Activated T-helper 17 cell treated with anti-CD3 and anti-CD28 coated beads, Interleukin-2, amount 50 U/mL, for 72 hours (primary cell): ENCODE measurements at places on chromosomes 11 and 22.

- ATAC-seq = no peak
Observed at GRCh38 chr11:203056-203944, 3.9 kb downstream of the BET1L start.

- no peak for ATAC-seq
Observed at GRCh38 chr11:99148352-99148751, 127.6 kb downstream of the CNTN5 start.

GRCh38 chr22:23831261-23831660 lies 7.5 kb downstream of the DERL3 start:
- no peak for ATAC-seq

- ATAC-seq = no peak
Observed at GRCh38 chr22:29531419-29531818, 22.1 kb downstream of the THOC5 start.

DNA sequence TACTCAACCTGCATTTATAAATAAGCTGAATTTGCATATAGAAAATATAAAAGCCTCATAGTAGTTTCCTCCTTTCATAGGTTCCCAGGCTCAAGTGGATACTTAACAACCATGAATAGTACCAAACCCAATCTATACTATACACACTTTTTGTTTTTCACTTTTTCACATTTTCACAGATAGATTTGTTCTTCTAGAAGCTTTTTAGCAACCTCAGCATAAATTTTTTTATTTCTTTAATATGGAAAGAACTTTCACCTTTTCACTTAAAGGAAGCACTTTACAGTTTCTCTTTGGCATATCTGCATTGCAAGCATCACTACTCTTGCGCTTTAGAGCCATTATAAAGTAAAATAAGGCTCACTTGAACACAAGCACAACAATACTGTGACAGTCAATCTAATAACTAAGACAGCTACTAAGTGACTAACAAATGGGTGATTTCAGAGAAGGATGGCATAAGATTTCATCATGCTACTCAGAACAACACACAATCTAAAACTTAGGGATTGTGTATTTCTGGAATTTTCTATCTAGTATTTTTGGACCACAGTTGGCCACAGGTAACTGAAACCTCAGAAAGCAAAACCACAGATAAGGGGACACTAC lies 1063.6 kb downstream of the FAM181B start:
- no peak for ATAC-seq

DNA sequence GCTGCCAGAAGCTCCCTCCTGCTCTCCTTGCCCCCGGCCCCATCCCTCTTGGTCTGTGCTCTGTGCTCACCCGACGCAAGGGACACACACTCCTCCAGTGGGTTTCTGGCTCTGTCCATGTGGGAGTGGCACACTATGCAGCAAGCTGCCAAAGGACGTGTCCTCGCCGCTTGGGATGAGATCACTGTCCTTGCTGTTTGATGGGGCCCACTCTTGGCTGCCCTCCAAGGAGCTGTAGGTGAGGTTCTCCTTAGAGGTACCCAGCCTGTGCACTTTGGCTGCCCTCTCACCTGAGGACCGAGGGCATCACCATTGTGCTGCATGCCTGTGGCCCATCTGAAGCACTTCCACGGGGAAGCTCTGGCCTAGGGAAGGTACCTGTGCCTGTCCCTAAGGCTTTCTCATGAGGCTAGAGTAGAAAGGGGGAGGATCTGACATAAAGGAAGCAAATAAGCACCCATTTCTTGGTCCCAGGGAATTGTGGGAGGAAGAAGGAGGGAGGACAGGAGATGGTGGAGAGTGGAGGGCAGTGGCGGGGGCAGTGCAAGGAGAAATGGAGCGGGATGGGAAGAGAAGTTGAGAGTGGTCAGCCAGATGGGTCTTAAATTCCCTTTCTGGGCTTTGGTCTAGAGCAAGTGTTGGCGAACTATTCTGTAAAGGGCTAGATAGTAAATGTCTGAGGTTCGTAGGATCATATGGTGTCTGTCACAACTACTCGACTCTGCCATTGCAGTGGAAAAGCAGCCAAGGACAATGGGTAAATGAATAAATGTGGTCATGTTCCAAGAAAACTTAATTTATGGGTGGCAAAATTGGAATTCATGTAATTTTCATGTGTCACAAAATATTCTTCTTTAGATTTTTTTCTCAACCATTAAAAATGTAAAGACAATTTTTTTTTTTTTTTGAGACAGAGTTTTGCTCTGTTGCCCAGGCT lies 47.0 kb upstream of the AMPD3 start:
- no peak for ATAC-seq

GRCh38 chr22:42945736-42946135 lies 69.2 kb downstream of the PACSIN2 start:
- no peak for ATAC-seq

- no peak for ATAC-seq
Observed at GRCh38 chr22:19680911-19681862, 33.1 kb upstream of the SEPTIN5 start.

DNA sequence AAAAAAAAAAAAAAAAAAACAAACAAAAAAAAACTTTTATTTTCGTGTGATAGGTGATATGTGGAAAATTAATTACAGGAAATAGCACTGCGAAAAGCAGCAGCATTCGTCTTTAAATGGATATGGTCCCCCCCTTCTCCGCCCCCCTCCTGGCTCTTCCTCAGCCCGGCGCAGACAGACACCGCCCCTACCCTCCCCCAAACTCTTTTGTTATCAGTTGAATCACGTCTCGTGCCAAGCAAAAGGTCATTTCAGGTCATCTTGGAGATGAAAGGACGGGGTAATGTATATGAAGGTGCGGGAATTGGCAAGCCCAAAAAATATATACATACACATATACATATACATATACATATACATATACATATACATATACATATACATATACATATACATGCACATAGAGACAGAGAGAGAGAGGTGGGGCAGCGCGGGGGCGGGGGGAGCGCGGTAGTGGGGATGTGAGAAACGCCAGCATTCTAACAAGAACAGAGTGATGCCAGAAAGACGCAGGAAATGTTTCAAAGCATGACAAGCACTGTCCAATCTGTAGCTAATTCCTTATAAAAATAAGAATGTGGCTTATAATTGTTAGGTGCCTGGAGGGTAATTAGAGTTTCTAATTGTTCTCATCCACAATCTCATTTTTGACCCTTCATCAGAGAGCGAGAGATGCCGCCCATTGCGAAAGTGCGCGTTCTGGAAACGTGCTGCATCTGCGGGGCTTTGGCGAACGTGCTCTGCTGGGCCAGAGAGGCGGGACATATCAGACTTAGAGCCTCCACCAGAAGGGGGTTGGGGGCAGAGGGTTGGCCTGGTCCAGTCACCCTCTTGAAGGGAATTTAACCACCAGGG lies 214.5 kb upstream of the UBASH3B start:
- ATAC-seq = no peak

DNA sequence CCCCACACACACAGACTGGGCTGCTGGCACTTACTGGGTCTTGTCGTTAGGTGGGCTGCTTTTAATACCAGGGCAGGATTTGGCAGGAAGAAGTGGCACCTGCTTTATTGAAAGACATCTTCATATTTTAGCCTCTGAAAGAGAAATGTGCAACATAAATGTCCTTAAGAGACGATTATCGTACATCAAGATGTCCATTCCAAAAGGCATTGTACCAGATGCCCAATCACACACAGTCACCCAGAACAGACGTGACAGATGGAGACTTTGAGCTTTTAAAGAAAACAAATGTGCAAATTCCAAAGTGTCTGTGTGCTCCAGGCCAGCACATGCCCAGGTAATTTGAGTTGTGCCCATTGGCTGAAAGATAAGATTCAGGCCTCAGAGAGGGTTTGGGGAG lies 155.7 kb downstream of the RRAS2 start:
- no peak for ATAC-seq

- peak; percentile 29 for ATAC-seq
Observed at GRCh38 chr11:118881228-118881627, 2.5 kb upstream of the CXCR5 start.

DNA sequence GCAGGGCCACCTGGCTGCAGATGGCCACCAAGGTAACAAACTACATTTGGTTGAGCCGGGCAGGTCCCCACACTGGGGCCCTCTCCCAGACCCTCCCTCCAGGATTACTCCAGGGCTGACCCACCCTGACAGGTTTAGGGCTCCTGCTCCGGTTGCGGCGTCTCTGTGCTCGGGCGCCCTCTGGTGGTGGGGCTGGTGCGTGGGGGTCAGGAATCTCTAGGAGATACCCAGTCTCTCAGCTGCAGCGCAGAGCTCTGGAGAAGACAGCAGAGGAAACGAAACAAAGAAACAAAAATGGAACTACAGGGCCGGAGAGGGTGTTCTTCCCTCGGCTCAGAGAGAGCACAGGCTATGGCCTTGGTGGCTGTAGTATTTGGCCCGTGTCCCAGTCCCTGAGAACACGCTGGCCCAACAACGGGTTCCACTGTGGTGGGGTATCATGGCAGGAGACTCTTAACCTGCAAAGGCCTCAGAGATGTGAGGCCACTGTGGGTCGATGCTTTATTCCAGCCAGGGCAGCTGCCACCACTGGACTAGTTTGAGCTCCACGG lies 2.4 kb downstream of the C11orf96 start:
- peak; percentile 46 for ATAC-seq

GRCh38 chr11:106763501-106763900 lies 254.8 kb downstream of the GUCY1A2 start:
- ATAC-seq = no peak

GRCh38 chr22:19970479-19971275 lies 29.1 kb upstream of the TXNRD2 start:
- ATAC-seq = peak; percentile 84
